T follicular helper cell (primary cell): ENCODE measurements at places on chromosomes 1 and 21.
A peak's percentile ranks its signal among the peaks of the same experiment; 100 is the strongest.

DNA sequence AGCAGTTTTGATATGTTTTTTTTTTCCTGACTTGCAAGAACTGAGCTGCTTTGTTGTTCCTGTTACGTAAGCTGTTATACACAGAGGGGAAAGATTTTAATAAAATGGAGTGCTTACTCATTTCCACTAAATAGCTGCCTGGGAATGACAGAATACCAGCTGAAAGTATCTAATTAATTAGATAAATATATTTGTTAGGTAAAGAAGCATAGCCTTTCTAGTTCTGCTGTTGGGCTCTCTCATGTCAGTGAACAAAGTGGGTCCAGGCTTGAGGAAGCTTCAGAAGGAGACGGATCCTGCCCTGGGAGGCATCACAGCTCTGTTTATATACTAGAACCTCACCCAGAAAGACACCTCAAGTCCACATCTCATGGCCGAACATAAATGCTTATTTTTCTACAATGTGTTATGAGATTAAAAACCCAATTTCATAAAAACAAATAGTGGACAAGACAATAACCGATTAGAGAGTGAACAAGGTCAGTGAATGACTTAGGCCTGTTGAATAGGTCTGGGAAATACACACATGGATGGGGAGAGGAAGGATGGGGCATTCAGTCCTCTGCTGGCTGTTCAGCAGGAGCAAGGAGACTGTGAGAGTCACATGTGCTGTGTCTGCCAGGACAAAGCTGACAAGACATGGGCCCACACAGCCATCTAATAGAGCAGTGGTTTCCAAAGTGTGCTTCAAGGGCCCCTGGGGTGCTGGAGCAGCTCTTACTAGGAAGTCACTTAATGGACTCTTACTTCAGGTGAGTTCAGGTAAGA is 20.6 kb downstream of the TRAF5 start:
- DNase-seq, result no peak

- no peak for DNase-seq
These were observed 125.0 kb upstream of the B3GALT2 start for GRCh38 chr1:193311226-193311948.

DNA sequence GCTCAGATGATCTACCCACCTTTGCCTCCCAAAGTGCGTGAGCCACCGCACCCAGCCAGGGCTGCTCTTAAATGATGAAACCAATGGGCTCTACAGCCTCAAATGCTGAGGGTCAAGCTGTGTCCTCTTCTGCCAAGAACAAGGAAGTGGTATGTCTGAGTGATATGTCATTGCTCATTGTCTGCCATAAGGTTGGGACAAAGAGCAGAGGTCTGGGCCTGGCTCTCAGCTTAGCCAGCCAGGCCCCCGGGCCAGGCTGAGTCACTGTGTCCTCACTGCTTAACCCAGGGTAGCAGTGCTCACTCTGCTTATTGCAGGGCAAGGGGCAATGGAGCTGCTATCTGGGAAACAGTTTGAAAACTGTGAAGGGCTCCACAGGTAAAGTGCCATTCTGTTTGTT is 8.3 kb upstream of the ETS2 start:
- no peak for DNase-seq

DNA sequence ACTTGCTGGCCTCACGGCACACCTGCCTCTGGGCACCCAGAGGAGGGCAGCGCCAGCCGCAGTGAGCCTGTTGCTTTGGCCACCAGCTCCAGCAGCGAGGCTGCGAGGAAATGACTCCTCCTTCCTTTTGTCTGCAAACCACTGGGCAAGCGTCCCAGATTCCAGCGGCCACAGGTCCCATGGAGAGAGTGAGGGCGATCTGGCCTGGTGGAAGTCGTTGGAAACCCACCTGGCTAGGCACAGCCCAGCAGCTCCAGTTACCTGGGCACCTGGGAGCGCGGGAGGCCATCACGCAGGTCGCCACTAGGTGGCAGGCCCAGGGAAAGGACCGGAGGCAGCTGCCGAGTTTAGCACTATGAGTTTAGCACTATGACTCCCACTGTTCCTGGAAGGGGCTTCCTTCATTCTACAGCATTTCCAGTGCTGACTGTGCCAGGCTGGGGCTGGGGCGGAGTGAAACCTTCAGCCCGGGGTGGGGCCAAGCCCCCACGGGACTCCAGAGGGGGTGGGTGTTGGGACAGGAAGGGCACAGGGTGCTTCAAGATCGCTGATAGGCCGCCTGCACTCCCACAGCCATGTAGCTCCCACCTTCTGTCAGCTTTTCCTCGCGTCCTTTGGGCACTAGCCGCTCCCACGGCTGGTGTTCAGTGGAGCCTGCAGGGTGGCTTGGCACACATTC is 1.1 kb upstream of the ESPN start:
- peak; percentile 57 for DNase-seq
